ENCODE measurements at places on chromosomes 16 and 17. TPM values are rescaled to one million over a fixed set of nuclear protein-coding genes. Genes with fewer than 3 reads are reported as not detected.
A peak's percentile ranks its signal among the peaks of the same experiment; 100 is the strongest.

DNA sequence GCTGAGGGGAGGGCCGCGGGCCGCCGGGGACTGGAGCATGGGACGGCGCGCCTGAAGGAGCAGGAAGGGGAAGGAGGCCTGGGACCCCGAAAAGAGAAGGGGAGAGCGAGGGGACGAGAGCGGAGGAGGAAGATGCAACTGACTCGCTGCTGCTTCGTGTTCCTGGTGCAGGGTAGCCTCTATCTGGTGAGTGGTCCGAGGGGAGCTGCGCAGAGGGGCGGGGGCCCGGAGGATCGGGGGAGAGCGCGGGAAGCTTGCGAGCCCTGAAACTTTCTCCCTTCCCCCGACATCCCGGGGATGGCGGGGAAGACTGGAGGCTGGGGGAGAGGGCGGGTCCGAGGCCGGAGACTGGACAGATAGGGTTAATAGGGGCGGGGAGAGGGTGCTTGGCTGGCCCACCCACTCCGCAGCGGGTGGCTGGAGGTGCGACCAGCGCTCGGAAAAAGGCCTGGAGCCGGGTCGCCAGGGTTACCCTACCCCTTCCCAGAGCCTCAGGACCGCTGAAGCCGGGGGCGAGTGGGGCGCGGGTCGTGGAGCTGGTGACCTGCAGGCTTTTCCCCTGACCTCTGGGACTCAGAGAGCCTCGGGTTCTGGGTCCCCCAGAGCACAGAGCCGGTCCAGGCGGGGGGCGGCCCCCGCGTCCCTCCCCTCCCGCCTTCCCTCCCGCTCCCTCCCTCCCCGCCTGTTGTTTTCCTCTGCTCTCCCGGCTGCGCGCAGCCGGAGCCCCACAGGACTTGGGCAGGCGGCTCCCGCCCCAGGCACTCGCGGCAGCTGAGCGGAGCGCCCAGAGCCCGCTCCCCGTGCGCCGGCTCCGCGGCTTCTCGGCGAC, 631 bp downstream of the NXPH3 start:
- DNase-seq: no peak
- H3K27ac ChIP-seq: peak overlapping the region; percentile 36
- H3K4me1 ChIP-seq: peaks cover 21% of the 10 kb centered on the region
- no peaks in the 10 kb centered on the region for H3K36me3 ChIP-seq
- H3K27me3 ChIP-seq: peaks cover 25% of the 10 kb centered on the region

GRCh38 chr16:75590920-75591843, 25.0 kb downstream of the GABARAPL2 start:
- no peak overlapping the region for H3K4me3 ChIP-seq
- peaks cover 6% of the 10 kb centered on the region for H3K4me1 ChIP-seq
- peaks cover 48% of the 10 kb centered on the region for H3K36me3 ChIP-seq
- H3K27ac ChIP-seq: no peak overlapping the region
- no peaks in the 10 kb centered on the region for H3K27me3 ChIP-seq
- DNase-seq: no peak

DNA sequence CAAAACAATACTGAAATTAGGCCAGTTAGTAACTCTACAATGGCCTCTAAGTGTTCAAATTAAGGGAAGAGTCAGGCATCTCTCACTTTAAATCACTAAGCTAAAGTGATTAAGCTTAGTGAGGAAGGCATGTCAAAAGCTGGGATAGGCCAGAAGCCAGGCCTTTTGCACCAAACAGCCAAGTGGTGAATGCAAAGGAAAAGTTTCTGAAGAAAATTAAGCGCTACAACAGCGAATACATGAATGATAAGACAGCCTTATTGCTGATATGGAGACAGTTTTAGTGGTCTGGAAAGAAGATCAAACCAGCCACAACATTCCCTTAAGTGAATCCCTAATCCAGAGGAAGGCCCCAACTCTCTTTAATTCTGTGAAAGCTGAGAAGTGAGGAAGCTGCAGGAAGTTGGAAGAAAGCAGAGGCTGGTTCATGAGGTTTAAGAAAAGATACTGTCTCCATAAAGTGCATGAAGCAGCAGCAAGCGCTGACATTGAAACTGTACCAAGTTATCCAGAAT, 12.1 kb downstream of the RFWD3 start:
- peaks cover 32% of the 10 kb centered on the region for H3K4me1 ChIP-seq
- no peak overlapping the region for H3K4me3 ChIP-seq
- H3K27ac ChIP-seq: no peak overlapping the region

DNA sequence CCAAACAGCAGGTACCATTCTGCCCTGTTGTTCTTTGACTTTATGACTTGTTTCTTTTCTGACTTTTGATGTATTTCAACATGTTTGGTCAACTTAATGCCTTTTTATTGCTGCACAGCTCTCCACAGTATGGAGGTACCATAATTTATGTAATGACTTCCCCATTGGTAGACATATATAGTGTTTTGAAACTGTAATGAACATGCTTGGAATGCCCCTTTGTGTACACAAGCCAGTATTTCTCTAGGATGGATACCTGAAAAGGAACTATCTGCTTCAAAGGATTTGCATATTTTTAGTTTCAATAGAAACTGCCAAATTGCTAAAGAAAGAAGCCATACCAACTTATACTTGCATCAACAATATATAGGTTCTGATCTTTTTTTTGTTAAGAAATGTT, 66.1 kb downstream of the NOG start:
- H3K27me3 ChIP-seq: no peaks in the 10 kb centered on the region
- no peaks in the 10 kb centered on the region for H3K36me3 ChIP-seq
- DNase-seq: no peak
- no peak overlapping the region for H3K27ac ChIP-seq
- H3K4me3 ChIP-seq: no peak overlapping the region

- H3K36me3 ChIP-seq: no peaks in the 10 kb centered on the region
- H3K4me3 ChIP-seq: no peak overlapping the region
- no peaks in the 10 kb centered on the region for H3K27me3 ChIP-seq
- H3K27ac ChIP-seq: no peak overlapping the region
- peaks cover 7% of the 10 kb centered on the region for H3K4me1 ChIP-seq
Observed at GRCh38 chr17:39949028-39949427, 13.8 kb upstream of the GSDMA start.

DNA sequence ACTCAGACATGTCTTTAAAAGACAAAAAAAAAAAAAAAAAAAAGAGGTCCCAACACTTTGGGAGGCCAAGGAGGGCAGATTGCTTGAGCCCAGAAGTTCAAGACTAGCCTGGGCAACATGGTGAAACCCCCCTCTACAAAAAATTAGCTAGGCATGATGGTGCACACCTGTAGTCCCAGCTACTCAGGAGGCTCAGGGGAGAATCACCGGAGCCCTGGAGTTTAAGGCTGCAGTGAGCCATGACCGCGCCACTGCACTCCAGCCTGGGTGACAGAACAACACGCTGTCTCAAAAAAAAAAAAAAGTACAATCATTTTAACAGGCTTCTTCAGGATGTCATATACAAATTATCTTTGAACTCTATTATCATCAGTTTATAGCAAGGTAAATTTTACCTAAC, 22.0 kb downstream of the C16orf87 start:
- no peaks in the 10 kb centered on the region for H3K36me3 ChIP-seq
- H3K27ac ChIP-seq: no peak overlapping the region
- H3K27me3 ChIP-seq: no peaks in the 10 kb centered on the region
- H3K4me1 ChIP-seq: peaks cover 23% of the 10 kb centered on the region

CLN3 gene
- 39.3 TPM for total RNA-seq

- DNase-seq: no peak
- H3K36me3 ChIP-seq: no peaks in the 10 kb centered on the region
- H3K4me1 ChIP-seq: peaks cover 24% of the 10 kb centered on the region
- H3K27ac ChIP-seq: no peak overlapping the region
- no peak overlapping the region for H3K4me3 ChIP-seq
Observed at GRCh38 chr16:47503936-47504335, 42.8 kb downstream of the PHKB start.

DNA sequence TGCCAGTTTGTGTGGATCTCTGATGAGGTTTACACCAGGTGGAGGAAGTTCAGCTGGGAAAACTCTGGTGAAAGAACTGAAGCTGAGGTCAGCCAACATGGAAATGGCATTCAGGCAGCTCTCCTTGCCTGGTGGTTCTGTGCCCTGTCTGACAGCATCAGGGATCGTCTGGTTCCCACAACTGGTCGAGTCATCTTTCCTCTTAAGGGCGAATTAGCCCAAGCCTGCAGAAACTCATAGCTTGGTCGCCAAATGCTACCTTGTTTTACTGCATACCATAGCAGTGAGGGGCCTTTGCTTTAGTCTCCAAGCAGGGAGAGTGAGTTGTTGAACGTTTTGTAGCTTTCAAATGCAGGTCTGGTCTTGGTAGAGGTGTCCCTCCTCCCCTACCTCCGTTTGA, 7.2 kb downstream of the PLCG2 start:
- no peak overlapping the region for H3K27ac ChIP-seq
- H3K27me3 ChIP-seq: no peaks in the 10 kb centered on the region
- no peak overlapping the region for H3K4me3 ChIP-seq

DNA sequence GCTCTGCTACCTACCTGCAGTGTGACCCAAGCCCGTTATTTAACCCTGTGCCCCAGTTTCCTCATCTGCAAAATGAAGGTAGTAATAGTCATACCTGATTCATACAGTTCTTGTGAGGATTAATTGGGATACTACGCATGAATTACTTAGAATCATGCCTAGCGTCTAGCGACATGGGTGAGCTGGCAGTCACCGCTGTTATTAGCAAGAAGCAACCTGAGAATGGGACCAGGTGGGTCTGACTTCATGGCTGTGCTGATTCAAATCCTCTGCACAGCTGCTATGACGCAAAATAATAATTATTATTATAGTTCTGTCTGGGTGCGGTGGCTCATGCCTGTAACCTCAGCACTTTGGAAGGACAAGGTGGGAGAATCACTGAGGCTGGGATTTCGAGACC, 7.9 kb downstream of the SOCS1 start:
- H3K4me1 ChIP-seq: peaks cover 14% of the 10 kb centered on the region
- no peak for DNase-seq
- H3K4me3 ChIP-seq: no peak overlapping the region
- H3K27ac ChIP-seq: no peak overlapping the region
